ENCODE measurements at places on chromosomes 16 and 17.

DNA sequence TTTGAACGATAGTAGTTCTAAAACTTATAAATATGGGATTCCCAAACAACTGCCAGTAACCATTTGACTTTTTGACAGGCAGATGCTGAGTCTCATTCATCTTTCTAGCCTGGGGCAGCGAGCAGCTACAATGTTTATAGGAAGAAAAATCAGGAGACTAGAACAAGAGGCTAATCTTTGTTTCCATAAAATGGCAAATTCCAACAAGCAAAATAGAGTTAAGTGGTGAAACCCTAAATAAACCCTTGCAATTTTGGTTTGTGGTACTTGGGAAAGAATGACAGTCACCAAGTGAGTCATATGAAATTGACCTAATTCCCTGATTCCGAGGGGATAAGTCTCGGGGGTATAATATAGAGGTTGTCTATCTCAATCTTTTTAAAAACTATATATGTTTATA, 27.3 kb upstream of the HS3ST2 start:
- DNase-seq, result no peak

- no peak for DNase-seq
Observed at GRCh38 chr16:74099530-74099929, 197.1 kb upstream of the PSMD7 start.

DNA sequence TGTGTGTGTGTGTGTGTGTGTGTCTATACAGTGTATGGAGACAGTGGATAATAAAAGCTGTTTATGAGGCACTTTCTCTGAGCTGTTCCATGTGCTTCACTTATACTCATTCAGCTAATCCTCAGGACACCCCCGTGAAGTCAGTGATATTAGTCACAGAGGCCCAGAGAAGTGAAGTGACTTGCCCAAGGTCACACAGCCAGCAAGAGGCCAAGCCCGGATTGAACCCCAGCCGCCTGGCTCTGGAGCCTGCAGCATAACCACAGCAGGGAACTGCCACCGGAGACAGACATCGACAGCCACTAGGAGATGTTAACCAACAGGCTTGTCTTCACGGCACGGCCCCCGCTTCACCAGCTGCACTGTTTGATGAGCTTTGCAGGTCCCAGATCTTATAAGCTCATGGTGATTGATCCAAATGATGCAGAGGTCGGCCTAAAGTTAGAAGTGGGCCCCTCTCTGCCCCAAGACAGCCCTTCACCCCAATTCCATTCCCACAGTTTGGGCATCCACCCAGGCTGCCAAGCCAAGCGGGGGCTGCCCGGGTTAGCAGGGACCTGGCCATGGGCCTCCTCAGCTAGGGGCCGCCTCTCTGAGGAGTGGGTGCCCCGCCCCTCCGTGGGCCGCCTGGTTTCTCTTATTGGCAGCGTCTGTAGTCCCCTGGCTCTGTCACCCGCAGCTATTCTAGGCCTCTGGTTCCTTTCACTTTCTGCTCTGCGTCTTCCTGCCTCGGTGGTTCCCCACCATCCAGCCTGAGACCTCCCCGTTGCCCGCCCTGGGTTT, 30.9 kb downstream of the SOCS1 start:
- no peak for DNase-seq

GRCh38 chr16:50428742-50429141, 60.0 kb upstream of the BRD7 start:
- no peak for DNase-seq

GRCh38 chr17:30519166-30519565, 42.0 kb downstream of the GOSR1 start:
- no peak for DNase-seq

DNA sequence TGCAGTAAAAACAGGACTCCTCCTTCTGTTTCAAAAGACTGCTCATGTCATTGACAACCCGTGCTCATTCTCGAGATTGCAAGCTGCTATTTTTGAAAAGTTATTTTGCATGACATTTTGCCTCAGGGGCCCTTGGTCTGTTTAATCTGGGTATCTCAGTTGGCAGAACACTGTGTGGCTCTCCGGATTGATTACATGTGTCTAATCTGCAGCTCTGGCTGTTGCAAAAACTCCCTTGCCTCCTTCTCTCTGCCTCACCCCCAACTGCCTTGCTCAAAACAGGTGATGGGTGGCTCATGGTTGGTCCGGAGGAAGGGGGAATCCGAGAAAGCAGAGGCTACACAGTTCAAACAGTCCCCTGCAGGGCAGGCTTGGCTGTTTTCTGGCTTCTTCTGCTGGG, 25.3 kb downstream of the GINS3 start:
- no peak for DNase-seq

GRCh38 chr17:80331820-80332219, 71.2 kb downstream of the RNF213 start:
- no peak for DNase-seq

GRCh38 chr17:74387365-74388218, 20.3 kb downstream of the GPR142 start:
- no peak for DNase-seq

DNA sequence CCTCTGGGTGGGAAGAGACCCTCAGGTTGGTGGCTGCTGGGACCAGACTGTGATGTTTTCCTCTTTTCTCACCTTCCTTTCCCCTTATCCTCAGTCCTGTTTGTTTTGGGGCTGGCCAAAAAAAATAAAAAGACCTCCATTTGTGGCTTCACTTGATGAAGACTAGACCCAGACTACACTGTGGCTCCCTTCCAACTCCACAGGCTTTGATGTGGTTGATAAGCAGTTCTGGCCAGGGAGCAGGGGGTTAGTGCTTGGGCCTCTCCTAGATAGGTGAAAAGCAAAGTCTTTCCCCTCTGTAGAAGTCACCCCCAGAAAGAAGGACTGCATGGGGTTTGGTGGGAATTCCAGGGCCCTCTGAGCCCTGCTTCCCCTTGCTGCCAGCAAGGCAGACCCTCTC, 11.2 kb upstream of the ADAM11 start:
- no peak for DNase-seq

DNA sequence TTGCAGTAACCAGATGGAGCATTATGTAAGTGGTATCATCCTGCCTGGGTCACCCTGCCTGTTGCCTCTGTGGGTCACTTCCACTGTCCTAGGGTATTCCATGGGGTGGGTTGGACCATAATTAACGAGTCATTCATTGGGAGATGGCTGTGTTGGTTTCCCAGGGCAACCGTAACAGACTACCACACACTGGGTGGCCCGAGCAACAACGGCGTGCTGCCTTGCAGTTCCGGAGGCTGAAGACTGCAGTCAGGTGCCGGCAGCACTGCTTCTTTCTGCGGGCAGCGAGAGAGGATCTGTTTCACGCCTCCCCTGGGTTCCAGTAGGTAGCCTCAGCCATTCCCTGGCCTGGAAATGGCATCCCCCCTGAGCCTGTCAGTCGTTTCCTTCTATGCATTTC, 28.9 kb upstream of the CMIP start:
- no peak for DNase-seq

GRCh38 chr16:57870753-57871454, 68.6 kb upstream of the KIFC3 start:
- DNase-seq, result no peak

GRCh38 chr16:66120656-66121055, 245.8 kb upstream of the CDH5 start:
- DNase-seq, result no peak

GRCh38 chr16:78386557-78387324, 287.3 kb downstream of the WWOX start:
- DNase-seq, result no peak

GRCh38 chr16:14125708-14126107, 54.6 kb downstream of the MRTFB start:
- no peak for DNase-seq

DNA sequence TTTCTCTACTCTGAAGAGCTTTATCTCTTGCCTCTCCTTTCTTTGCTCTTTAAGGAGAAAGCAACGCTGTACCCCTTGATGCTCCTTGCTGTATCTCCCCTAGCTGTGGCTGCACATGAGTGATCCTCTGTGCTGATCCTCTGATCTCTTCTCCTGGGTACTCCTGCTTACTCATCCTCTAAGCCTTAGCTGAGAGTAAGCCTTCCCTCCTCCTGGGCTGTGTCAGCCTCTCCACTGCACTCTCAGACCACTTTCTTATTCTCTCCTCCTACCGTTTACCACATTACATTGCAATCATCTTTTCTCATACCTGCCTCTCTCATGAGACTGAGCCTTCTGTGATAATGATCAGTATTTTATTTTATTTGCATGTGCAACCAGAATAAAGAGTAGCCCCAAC, 25.1 kb downstream of the SOX9 start:
- DNase-seq, result no peak

DNA sequence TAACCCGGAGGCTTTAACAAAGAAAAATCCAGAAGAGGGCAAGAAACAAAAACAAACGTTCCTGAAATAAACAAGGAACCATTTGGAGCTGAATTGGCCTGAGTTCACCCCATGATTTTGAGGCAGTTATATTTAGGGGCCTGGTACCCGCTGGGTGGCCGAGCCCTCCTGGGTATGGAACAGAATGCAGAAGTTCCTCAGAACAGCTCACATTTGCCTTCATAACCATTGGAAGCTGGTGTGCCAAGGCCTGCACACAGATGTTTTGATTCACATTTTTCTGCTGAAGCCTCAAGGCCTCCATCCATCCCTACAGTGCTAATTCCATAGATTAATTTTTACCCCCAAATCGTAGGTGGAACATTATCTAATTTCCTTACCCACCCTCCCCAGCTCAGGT, 3.3 kb upstream of the ZFHX3 start:
- no peak for DNase-seq

DNA sequence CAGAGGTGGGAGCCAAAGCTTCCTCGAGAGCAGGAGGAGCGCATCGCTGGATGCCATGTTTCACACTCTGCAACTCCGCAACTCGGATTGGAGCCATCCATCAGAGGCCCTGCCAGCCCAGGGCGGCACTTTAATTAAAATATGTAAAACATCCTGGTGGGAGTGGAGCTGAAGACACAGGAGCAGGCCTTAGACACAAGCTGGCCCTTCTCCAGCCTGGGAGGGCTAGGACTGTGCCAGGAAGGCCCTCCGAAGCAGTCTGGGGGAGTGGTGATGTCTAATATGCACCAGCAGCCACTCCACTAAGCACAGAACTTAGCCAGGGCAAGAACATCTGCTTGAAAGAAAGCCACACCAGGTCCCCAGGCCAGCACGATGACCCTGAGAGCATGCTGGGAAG, 5.8 kb upstream of the CCDC182 start:
- DNase-seq, result no peak

DNA sequence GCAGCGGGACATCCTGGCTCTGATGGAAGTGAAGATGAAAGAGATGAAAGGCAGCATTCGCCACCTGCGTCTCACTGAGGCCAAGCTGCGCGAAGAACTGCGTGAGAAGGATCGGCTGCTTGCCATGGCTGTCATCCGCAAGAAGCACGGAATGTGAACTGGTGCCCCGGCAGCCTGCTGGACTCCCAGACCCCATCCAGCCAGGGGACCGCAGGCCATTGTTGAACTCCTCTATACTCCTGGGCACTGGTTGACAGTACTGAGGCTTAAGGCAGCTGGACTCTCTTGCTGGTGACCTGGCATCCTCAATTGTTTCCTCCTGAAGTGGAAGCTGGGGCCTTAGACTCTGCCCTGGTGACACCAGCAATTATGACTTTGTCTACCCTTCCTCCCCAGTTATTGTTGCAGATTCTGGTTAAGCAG, 1.2 kb downstream of the THAP11 start:
- DNase-seq, result peak; percentile 30

DNA sequence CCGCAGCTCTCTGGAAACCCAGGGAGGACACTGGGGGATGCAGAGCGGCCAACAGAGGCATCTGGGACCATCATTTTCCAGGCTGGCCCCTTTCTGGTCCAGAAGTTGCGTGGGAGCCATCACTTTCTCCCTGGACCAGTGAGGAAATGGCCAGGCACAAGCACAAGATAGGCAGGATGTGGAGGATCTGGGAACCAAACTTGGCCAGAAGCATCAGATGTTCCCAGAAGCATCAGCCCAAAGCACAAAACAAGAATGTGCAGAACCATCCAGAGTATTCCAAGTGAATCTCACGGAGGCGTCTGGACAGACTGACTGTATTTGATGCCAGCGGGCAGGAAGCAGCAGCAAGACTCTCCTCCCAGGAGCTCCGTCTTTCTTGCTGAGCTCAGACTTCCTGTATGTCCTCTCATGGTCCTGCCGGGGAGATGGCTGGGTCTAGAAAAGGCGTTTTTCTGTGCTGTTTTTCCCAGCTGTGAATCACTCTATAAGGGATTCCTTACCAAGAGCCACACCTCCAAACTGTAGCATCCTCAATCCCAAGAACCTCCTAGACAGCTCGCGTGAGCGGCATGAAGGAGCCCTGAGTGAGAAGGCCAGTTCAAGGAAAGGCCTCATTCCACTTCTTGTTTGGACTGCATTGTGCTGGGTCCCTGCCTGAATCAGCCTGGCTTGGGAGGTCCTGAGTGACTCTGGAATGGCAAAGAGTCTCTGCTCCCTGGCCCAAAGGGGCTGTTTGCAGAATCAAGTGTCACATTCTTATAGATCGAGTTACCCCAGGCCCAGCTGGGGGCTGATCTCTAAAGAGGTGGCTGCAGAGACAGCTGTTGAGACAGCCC, 49.5 kb upstream of the MTSS2 start:
- DNase-seq, result no peak

GRCh38 chr16:62135911-62136310, 99.7 kb upstream of the CDH8 start:
- no peak for DNase-seq

DNA sequence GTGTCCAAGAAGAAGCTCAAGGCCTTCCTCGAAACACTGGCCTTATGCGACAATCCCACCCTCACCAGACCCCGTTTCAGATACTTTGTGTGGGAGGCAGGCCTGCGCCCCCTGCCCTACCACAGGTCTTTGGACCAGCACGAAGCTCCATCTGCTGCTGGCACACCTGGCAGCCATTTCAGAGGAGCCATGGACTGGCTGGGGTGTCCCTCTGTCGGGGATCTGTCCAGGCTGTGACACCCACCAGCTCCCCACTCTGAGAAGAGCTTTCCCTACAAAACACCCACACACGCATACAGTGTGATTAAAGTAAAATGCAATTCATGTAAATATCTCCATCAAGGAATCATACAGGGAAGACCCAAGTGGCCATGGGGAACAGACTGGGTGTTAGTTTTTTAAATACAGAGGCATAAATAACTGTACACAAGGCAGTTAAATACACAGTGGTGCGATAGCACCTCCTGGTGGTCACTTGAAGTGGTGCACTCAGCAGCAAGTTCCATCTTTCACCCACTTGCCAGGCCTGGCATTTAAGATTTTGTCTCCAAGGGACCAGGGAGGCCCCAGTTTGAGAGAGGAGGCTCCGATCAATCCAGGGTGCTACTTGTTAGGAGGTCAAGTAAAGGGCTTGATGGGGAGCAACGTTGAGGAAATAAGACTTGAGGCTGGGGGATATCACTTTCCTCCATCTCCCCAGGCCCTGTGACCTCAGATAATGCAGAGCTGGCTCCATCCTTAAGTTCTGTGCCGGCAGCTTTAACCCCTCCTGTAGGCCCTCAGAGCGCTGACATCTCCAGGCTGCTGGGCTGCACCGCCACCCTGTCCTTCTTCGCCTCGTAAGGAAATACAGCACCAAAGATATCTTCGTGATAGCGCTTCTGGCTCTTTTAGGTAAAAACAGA, 43.6 kb downstream of the NOS2 start:
- peak; percentile 30 for DNase-seq

- no peak for DNase-seq
Observed at GRCh38 chr16:4537376-4538343, 913 bp downstream of the CDIP1 start.

All from NCI-H510A treated with DMSO at 0.1 percent for 48 hours (cell line).